CD4-positive, alpha-beta T cell treated with Interleukin-1 beta for 1 hour (primary cell): ENCODE measurements at places on chromosomes 12 and 14.
A peak's percentile ranks its signal among the peaks of the same experiment; 100 is the strongest.

- DNase-seq: no peak
Observed at GRCh38 chr14:36582011-36582873, at the start of gene NKX2-8. Gene NKX2-8, minus strand, starts transcription at chr14:36582614. Its CDS starts 225 bp downstream, at chr14:36582389.

- DNase-seq: no peak
Observed at GRCh38 chr12:49066120-49066519, 3.7 kb downstream of the RHEBL1 start.

DNA sequence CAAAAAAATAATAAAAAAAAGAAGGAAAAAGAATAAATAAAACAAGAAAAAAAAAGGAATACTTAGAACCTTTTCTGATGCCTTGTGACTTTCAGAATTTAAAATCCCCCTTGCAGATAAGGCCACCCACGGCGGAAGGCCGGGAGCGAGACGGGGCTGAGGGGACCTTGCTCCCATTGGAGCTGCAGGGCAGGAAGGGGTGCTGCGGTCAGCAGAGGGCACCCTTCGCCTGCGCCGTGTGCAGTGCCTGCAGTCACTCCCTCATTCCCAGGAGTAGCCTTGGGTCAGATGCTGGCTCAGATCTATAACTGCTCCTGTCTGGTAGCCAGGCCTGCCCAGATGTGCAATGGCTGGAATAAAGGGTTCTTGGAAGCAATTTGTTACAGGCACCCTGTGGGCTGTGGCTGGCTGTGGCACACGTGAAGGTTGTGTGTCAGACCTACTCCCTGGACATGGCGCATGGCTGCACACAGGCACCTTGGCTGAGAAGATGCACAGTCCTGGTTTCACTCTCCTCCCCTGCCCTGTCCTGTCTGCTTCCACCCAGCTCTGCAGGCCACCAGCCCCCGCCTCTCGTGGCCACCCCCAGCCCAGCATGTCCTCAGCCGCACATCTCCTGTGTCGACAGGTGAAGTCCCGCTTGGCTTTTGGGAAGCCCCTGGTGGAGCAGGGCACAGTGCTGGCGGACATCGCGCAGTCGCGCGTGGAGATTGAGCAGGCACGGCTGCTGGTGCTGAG lies 13.4 kb upstream of the ALDH2 start:
- no peak for DNase-seq

DNA sequence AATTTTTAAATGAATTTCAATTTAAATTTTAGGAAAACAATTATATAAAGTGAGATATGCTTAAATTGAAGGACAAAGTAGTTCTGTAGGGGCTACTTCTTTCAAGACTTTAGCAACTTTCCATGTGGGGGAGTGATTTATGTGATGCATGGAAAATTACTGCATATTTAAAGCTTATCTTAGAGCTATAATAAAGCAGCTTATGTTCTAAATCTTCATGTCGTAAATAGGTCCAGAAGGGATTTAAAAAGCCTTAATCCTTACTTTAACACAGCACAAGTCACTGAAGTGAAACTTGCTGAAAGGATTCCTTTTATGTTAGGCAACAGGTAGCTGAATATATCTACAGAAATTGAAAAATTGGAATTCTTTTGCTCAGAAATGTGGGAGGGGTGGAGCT lies 340.4 kb downstream of the NAV3 start:
- DNase-seq: no peak

GRCh38 chr12:109504068-109504467 lies 26.6 kb downstream of the UBE3B start:
- DNase-seq: no peak

DNA sequence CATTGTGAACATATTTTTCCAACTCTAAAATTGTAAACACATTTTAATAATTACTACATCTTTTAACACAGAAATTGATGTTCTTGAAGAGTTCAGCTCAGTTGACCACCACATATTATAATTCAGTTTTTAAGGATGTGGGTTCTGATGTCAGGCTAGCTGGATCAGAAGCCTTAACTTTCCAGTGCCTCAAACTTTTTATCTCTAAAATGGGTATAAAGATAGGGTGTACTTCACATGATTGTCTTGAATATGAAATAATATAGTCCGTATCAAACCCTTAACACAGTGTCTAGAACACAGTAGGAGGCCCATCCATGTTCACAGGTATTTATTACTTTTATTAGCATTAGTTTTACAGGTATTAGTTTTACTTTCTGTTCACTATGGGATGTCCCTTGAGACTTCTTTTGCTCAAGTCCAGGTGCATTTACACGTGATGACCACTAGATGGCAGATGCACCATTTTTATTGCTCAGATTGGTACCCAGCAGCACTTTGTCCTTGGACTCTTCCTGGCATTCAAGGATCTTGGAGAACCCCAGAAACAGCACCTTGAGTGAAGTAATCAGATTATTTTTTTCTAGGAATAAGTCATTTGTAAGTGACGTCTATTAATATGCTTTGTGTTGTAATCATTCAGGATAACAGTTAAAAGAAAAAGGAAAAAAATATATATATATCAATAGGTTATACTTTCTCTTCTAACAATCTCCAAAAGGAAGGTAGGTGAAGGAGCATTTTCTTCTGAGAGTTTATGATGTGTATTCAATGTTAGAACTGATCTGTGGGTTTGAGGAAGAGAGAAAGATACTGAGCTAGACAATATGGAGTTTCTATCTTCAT lies 580.2 kb downstream of the ETNK1 start:
- DNase-seq: peak; percentile 8

DNA sequence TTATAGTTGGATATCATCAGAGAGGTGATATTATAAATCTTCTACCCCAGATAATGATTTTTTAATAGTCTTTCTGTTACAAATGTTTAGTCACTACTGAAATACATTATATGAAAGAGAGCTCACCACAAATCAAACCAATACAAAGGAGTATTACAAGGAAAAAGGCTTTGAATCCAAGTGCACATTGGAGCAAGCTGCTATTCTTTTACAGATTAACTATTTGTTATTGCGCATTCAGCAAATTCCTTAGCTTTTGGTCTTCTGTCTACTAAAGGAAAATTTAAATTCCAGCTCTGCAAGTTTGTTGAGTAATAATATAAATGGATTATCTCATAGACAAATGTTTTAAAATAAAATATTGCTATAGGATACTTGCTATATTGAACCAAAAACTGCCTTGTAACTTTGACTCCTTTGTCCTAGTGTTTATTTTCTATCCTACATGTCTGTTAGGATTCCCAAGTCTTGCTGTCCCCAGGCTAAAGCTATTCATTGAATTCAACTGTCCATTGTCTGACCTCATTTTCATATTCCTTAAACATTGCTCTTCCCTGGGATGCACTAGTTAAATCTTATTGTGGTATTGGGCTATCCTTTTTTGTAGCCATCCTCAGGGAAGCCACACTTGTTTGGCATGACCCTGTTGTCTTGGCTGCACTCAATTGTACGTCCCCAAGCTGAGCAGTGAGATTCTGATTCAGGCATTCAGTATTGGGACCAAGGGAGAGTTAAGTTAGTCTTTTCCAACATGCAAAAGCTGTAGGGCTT lies 41.5 kb downstream of the PDE3A start:
- no peak for DNase-seq

- DNase-seq: peak; percentile 56
Observed at GRCh38 chr14:89504602-89505313, 87.7 kb upstream of the FOXN3 start.

- no peak for DNase-seq
Observed at GRCh38 chr12:44574586-44574985, 301.5 kb downstream of the NELL2 start.

DNA sequence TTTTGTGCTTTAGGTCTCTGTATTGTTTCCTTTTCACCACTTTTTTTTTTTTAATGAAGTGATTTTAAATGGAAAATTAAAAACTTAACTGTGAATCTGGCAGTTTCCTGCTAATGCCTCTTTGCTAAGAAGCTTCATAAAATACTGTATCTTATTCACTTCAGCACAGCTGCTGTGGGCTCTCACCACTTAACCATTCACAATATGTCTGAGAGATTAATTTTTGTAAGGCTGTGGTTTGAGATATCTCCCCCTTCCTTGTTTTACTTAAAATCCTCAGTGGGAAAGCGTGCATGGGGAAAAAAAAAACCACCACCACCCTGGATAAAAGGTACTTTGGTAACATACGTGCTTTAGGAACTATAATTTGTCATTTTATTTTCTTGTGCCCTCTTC lies 115.9 kb downstream of the ETV6 start:
- DNase-seq: no peak

- no peak for DNase-seq
Observed at GRCh38 chr12:49282302-49282701, 12.6 kb upstream of the PRPH start.

- DNase-seq: no peak
Observed at GRCh38 chr14:54638135-54638446, 71.2 kb downstream of the SAMD4A start.

DNA sequence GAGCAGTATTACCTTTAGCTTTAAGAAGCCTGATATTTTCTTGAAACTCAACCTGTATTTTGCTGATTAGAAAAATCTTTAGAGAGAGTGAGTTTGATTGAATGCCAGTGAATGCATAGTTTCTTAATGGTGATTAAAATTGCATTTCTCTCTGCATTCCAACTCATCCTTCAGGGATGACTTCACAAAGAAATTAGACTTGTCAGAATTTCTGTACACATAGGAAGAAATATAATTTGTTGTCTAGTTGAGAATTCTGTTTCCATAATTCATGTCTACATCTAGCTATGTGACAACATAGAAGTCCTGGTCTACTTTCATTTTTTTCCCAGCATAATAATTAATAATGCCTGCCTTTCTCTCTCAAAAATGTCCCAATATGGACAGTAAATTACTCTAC lies 136.6 kb downstream of the OTOGL start:
- DNase-seq: no peak

- no peak for DNase-seq
Observed at GRCh38 chr14:56422703-56423213, 156.8 kb upstream of the TMEM260 start.

DNA sequence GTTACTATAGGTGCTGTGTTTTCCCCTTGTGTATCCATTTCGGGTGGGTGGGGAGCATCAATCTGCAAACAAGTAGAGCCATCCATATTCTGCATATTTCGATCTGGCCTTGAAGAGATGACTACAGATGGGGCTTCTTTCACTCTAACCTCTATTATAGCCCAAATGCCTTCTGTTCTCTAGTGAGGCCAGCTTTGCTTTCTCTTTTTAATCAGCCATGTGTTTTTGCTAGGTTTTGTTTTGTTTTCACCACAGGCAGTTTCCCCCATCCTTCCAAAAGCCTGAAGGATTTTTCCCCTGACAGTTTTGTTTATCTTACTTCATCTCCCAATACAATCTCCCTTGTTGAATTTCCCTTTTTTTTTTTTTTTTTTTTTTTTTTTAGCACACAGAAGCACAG lies 224.1 kb downstream of the BTG1 start:
- no peak for DNase-seq
